ENCODE measurements at places on chromosomes 16 and 17. TPM values are rescaled to one million over a fixed set of nuclear protein-coding genes. Genes with fewer than 3 reads are reported as not detected.

GRCh38 chr16:56350491-56351405 is 74.6 kb downstream of the AMFR start:
- no peak overlapping the region for H3K4me3 ChIP-seq
- no peak overlapping the region for H3K27ac ChIP-seq
- H3K27me3 ChIP-seq, result no peaks in the 10 kb centered on the region
- no peak for DNase-seq
- H3K36me3 ChIP-seq, result no peaks in the 10 kb centered on the region

DNA sequence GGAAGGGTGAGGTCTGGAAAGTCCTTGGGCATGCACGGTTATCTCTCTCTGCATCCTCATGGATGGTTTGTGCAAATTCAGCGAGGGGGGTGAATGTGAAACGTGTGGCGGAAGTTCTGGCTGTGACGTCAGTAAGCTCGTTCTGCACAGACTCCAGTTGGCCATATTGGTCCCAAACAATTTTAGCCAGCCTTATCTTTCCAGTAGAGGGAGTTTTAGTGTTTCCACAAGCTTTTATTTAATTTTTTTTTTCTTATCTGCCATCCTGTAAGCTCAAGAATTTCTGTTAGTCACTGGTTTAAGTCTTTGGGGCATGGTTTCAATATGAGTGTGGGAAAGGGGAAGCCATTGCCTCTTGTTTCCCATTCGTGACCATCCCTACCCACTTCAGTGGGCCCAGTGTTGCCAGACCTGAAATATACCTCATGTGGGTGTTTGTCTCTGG is 39.0 kb downstream of the HLF start:
- H3K27me3 ChIP-seq, result no peaks in the 10 kb centered on the region
- no peak overlapping the region for H3K27ac ChIP-seq
- H3K36me3 ChIP-seq, result no peaks in the 10 kb centered on the region
- DNase-seq, result peak; percentile 13

DNA sequence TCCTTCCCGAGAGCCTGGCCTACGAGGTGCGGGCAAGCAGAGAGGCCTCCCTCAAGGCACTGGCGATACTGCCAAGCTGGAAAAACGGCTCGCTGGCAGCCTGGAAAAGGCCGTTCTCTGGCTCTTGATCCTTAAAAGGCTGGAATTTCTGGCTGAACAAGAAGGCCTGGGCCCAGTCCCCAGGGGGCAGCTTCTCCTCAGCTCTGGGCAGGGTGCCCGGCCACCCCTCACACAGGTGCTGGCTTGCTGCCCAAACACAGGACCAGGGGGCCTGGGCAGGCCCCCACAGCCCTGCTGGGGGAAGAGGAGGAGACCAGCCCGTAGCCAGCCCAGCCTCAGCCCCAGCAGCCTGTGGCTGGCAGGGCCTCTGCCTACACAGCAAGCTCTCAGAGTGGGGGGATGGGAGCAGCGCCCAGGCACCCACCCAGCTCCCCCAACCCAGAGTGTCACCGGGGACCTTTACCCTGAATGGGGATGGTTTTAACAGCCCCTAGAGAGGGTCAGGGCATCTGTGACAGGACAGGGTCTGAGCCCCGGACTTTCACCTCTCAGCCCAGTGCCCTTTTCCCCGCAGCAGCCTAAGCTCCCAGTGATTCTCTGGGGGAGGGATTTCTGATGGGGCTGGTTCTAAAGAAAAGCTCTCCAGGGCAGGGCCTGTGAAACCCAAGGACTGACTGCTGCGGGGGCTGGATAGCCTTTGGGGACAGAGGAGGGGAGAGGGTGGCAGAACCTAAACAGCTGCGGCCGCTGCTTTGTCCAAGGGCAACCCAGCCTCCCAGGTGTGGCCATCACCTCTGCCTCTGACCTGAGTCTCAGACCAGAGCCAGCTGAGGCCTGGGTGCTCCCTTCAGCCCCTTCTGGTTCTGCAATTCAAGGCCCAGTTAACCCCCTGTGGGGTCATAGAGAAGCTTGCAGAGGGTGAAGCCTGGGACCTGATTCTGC is 38.6 kb upstream of the TOB1 start:
- H3K36me3 ChIP-seq, result no peaks in the 10 kb centered on the region
- H3K4me3 ChIP-seq, result peak overlapping the region; percentile 47
- no peaks in the 10 kb centered on the region for H3K27me3 ChIP-seq
- peak; percentile 79 for DNase-seq

- H3K36me3 ChIP-seq, result peaks cover 19% of the 10 kb centered on the region
- peaks cover 3% of the 10 kb centered on the region for H3K4me1 ChIP-seq
- no peak overlapping the region for H3K4me3 ChIP-seq
- H3K27me3 ChIP-seq, result no peaks in the 10 kb centered on the region
Observed at GRCh38 chr17:77404812-77405581, 264.2 kb downstream of the SEC14L1 start.

Gene KIFC3
- 39.2 TPM for total RNA-seq

Gene FGF11
- total RNA-seq, result 8.8 TPM

Gene ABAT
- total RNA-seq, result 13.6 TPM
